Upper lobe of right lung (tissue), 1 donor: ENCODE measurements at places on chromosomes 12 and 14. TPM values are rescaled to one million over a fixed set of nuclear protein-coding genes. Genes with fewer than 3 reads are reported as not detected.

KRT74 gene
- not detected for total RNA-seq

ABHD12B gene
- 0.43 TPM for total RNA-seq

ADCY6 gene
- total RNA-seq = 42.9 TPM

PRR4 gene
- total RNA-seq = 1.7 TPM

SLC6A15 gene
- not detected for total RNA-seq

FSCB gene
- not detected for total RNA-seq

DLGAP5 gene
- total RNA-seq = 0.52 TPM

CLEC9A gene
- total RNA-seq = 0.43 TPM

HOXC9 gene
- total RNA-seq = 0.61 TPM
